CD4-positive, alpha-beta T cell treated with Interferon gamma for 1 hour (primary cell): ENCODE measurements at places on chromosomes 1 and 21.
A peak's percentile ranks its signal among the peaks of the same experiment; 100 is the strongest.

DNA sequence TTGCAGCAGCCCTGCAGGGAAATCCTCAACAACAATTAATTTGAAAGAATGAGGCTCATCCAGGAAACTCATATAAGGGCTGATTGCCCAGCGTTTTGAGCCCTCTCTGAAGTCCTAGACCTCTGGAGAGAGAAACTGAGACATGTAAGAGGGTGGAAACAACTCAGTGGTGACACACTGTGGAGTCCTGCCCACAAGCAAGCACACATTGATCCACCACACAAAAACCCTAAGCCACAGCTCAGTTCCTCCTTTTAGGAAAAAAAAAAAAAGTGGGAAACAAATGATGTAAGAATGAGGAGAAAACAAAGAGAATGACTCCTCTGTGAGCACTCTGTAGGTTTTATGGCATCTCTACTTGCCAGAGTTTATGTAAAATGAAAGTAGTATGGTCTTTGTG is 22.9 kb upstream of the PLA2G5 start:
- DNase-seq = no peak

DNA sequence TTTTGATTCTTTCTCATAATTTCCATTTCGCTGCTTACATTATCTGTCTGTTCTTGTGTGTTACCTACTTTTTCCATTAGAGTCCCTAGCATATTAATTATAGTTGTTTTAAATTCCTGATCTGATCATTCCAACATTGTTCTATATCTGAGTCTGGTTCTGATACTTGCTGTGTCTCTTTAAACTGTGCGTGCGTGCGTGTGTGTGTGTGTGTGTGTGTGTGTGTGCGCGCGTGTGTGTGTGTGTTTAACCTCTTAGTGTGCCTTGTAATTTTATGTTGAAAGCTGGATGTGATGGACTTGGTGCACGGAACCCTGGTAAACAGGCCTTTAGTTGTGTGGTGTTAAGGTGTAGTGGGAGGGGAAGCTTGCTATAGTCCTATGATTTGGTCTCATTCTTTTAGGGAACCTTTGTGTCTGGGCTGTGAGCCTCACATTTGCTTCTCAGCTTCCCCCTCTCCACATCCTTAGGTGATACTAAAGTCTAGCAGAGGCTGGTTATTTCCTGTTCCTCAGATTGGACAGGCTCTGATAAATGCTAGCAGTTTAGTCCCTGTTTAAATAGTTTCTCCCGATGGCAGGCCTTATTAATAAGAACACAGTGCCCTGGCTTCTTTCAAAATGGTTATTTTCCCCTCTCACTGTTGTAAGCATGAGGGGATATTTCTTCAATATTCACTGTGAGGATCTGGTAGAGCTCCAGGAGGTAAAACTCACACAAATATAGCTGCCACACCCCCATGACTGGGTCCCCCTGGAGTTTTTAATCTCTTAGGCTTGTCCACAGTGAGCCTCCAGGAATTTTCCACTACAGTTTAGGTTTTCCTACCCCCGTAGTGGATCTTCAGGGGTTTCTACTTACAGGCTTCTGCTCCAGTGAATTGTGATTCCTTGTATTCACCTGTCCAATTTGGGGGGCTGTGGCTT is 118.3 kb downstream of the GALNT2 start:
- DNase-seq = no peak

- peak; percentile 26 for DNase-seq
Observed at GRCh38 chr1:203440771-203441170, 34.8 kb upstream of the PRELP start.

GRCh38 chr1:193443886-193444285 is 257.5 kb upstream of the B3GALT2 start:
- no peak for DNase-seq

- DNase-seq = no peak
Observed at GRCh38 chr1:206723805-206724472, 39.2 kb downstream of the MAPKAPK2 start.

GRCh38 chr1:30907481-30908315 is 860 bp downstream of the SDC3 start:
- no peak for DNase-seq

GRCh38 chr1:118459871-118460270 is 274.8 kb upstream of the SPAG17 start:
- DNase-seq = no peak

DNA sequence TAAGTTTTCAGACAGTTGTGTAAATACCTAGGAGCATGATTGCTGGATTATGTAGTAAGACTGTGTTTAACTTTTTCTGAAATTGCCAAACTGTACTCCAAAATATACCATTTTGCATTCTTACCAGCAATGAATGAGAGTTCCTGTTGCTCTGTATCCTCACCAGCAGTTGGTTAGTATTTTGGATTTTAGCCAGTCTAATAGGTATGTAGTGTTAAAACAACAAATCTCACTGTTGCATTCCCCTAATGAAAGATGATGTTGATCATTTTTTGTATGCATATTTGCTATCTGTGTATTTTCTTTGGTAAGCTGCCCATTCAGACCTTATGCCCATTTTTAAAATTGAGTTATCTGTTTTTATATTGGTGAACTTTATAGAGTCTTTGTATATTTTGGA is 89.9 kb downstream of the RASAL2 start:
- DNase-seq = no peak

DNA sequence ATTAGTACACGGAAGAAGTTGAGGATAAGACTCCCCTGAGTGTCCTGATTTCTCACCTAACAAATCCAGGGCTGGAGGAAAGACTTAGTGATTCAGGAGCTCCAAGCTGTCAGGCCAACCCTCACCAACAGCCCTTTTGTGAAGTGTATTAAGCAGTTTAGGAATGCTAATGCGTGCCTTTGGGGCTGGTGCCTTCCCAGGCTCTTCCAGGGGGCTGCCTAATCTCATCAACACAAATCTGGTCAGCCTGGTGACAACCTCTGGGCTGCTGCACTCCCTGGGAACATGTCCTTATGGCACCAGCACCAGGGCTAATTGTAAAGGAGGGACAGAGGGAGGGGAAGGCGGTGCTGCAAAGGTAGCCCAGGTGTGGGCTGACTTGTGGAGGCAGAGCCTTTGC is 15.5 kb downstream of the CSMD2 start:
- no peak for DNase-seq

- no peak for DNase-seq
Observed at GRCh38 chr1:818618-819291, 105.0 kb upstream of the SAMD11 start.

DNA sequence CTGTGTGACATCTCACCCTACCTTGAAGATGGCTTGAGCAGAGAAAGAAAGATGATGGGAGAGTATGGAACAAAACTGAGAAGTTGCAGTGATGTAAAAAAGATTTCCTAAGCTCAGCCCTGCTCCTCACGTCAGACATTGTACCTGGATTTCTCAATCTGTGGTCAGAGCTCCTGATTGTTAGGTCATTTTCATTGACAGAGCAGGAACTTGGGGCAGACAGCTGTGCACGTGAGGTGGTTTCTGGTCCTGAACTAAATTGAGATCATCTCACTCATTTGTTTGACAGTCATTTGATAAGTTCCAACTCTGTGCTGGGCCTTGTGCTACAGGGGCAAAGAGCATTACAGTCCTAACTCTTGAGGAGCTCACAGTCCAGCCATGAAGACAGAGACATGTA is 10.2 kb downstream of the TRAF3IP3 start:
- peak; percentile 30 for DNase-seq

- no peak for DNase-seq
Observed at GRCh38 chr1:153929981-153930948, 7.5 kb upstream of the GATAD2B start.

DNA sequence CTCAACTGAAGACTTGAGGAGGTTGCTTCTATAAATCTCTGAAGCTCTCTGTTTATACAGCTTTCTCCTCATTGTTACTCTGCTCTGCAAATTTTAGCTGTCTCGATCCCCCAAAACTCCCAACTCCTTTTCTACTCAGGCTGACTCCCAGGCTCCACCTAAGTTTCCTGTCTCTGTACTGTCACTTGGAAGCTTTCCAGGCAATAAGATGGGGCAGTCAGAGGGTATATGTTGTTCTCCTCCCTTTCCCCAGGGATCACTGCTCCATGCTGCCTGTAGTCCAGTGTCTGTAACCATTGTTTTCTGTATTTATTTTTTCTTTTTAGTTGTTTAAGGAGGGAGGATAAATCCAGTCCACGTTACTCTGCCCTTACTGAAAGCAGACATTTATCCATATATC is 13.4 kb downstream of the TSNAX start:
- DNase-seq = no peak

GRCh38 chr1:150187560-150187931 is 37.8 kb downstream of the PLEKHO1 start:
- DNase-seq = no peak

DNA sequence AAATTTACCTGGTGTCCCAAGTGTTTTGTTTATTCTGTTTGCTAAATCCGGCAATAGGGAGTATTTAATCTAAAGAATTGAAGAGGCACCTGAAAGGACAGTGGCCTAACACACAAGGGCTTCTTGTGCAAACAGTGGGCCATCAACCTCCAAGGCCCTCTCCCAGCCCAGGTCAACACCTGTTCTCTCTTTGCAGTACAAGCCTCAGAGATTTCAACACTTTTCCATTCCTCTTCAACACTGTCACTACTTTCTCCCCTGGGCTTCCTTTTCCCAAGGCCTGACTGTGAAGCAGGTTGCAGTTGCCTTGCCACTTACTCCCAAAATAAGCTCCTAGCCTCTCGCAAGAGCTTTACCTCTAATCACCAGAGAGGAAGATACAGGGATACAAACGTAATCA is 3.2 kb upstream of the SNAPIN start:
- no peak for DNase-seq

- no peak for DNase-seq
Observed at GRCh38 chr21:27840262-27840661, 873.4 kb upstream of the ADAMTS5 start.

DNA sequence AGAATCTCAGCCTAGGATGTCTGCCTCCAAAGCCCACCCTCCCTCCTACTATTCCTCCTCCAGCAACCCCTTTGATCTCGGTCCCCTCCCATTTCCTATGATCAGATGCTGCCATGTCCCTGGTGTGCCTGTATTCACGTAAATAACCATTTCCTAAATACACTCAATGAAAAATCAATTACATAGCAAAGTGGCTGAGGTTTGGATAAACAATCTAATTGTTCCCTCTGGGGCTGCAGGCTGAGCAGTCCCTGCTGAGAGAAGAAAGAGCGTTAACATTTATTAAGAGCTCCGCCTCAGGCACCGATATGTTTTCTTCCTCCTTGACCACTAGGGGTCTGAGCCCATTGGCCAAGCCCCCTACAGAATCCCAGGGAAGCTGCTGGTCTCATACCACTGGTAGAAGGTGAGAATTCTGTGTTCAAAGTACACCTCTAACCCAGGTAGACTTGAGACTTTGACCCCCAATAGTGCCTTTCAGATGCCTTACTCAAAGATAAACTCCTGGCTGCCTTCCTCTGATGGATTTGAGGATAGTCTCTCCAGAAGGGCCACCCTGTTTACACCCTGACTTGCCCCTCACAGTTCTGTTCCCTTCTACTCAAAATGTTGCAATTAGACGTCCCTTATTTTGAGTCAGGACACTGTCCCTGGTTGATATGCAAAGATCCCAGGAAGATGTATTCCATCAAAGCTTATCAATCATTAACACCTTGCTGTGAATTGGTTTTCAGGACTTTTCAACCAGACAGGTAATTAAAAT is 33.9 kb upstream of the CAMK1G start:
- DNase-seq = no peak

DNA sequence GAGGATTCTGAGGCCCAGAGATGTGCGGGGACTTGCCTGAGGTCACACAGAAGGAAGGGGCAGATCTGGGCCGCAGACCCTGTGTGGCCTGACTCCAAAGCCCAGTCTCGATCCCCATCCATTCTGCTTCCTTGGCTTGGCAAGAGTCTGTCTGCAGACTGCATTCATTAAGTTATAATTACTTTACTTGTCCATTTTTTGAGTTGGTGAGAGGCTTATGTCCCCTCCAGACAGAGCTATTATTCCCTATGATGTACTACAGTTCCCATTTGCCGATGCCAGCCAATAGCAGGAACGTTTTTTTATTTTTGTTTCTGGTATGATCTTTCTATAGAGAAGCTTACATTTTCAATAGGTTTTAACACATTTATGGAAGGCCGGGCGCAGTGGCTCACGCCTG is 101.5 kb downstream of the ARHGEF10L start:
- DNase-seq = no peak

- DNase-seq = peak; percentile 48
Observed at GRCh38 chr1:206658264-206658980, 23.1 kb downstream of the DYRK3 start.

GRCh38 chr1:15154480-15155036 is 1.0 kb downstream of the TMEM51 start:
- no peak for DNase-seq

DNA sequence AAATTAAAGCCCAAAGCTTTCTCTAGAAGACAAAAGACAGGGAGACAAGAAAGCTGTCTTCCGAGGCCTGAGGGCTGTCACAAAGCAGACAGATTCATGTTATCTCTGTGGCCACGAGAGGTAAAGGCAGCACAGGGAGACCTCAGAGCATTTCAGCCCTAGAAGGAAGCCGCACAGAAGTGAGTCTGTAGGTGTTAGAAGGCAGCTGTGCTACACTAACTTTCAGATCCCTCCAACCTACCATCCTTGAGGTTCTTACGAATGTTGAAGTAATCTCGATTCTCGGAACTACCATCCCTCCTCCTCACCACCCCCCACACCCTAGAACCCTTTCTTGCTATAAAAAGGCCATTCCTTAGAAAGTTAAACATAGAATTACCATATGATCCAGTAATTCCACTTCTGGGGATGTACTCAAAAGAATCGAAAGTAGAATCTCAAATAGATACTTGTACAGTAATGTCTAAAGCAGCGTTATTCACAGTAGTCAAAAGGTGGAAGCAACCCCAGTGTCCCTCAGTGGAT is 21.5 kb upstream of the LYST start:
- DNase-seq = peak; percentile 38

- no peak for DNase-seq
Observed at GRCh38 chr1:6142734-6143133, 37.4 kb downstream of the CHD5 start.

DNA sequence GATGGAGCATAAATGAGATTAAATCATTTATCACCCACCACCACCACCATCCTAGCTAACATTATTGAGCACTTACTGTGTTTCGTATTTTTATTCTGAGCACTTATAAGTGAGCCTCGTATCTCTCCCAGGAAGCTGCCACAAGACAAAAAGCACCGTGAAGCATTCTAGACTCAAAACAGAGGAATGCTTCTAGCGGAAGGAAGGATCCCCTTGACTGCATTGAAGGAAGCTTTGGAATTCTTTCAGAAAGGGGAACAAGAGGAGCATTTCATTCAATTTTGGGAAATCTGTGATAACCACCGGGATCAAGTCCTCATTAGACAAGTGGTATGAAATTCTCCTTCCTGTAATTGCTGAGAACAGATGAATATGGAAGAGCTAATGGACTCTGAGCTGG is 66.3 kb downstream of the PTPN14 start:
- DNase-seq = no peak

GRCh38 chr1:84361796-84362195 is 36.5 kb upstream of the DNASE2B start:
- no peak for DNase-seq
